ENCODE measurements at places on chromosomes 5 and 9. TPM values are rescaled to one million over a fixed set of nuclear protein-coding genes. Genes with fewer than 3 reads are reported as not detected.

DNA sequence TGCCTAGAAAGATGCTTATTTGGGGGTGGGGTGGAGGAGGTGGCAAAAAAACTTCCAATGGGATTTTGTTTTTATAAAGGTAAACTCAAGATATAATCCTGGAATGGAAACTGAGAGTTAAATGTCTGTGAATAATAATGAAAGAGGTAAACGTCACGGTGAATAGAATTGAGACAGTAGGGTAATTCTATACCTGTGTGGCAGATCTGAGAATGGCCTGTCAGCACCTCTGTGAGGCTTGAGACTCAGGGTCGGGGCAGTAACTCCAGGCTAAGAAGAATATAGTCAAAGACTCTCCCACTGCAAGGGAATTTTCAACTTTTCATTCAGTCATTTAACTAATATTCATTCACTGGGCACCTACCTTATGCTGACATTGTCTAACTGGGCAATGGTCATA lies 581.2 kb upstream of the ZNF608 start:
- DNase-seq: no peak

DNA sequence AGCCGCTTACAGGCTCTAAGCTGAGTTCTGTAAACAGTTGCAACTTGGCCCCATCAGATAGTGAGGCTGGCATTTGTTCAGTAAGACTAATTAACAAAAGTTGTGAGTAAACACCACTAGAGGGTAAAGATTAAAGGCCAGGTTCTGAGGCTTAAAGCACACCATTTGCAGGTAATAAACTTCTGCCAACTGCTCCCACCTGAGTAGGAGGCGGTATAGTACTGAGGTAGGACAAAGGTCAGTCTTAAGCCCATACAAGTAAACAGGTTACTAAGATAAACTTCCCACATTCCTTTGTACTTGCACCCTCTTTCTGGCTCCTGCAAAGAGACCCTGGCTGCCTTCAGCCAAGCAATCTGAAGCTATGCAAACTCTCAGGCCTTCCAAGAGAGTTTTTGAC lies 419.6 kb downstream of the DNAH5 start:
- no peak for DNase-seq

Gene RNF183
- not detected for total RNA-seq

DNA sequence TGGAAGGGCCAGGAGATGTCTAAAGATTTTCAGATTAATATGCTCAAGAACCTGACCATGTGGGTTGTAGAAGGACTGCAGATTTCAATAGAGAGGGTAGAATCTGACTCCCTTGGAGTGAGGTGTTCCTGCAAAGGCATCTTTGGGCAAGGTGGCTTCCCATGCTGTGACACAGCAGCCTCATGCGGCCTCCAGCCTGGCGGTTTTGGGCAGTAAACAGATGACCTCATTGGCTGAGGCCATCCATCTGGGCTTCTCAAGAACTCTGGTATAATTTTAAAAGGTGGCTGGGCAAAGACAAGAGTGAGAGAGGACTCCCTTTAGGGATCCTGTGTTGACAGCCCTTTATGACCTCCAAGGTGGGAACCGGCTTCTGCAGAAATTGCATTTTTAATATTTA lies 90.3 kb upstream of the ERCC6L2 start:
- no peak for DNase-seq

DNA sequence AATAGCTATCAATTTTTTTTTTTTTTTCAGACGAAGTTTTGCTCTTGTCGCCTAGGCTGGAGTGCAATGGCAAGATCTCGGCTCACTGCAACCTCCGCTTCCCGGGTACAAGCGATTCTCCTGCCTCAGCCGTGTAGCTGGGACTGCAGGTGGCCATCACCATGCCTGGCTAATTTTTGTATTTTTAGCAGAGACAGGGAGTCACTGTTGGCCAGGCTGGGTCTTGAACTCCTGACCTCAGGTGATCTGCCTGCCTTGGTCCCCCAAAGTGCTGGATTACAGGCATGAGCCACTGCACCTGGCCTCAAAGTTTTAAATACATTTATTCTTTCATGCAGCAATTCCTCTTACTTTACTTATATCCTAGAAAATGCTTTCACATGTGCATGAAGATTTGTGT lies 17.6 kb downstream of the TRIM14 start:
- no peak for DNase-seq

- DNase-seq: no peak
These were observed 386.1 kb downstream of the DNAH5 start for GRCh38 chr5:13558408-13558807.

Gene KIF12
- total RNA-seq: 0.22 TPM

DNA sequence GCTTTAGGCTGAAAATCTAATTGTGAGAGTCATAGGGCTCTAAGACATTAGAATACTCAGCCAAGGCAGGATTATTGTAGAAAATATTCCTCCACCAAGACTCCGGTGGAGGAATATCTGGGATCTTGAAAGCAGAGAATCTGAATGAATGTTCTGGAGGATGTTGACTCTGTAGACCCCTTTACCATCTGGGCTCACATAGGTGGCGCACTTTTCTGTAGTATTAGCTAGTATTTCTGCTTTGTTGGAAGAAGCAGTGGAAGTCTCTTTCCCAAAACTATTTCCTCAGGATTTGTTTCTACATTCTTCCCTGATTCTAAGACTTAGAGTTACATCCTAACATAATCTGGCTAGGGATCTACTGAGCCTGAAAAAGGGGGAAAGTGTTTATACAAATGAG lies 752.4 kb upstream of the SEMA6A start:
- no peak for DNase-seq

- no peak for DNase-seq
These were observed 2.2 kb upstream of the ANXA6 start for GRCh38 chr5:151159649-151160373.

GRCh38 chr9:14433351-14434157 lies 119.6 kb upstream of the NFIB start:
- no peak for DNase-seq

Gene SLC6A19
- 0.09 TPM for total RNA-seq

- no peak for DNase-seq
These were observed 114.2 kb upstream of the PHYKPL start for GRCh38 chr5:178346607-178347334.

Gene C1QTNF3
- 11.7 TPM for total RNA-seq

DNA sequence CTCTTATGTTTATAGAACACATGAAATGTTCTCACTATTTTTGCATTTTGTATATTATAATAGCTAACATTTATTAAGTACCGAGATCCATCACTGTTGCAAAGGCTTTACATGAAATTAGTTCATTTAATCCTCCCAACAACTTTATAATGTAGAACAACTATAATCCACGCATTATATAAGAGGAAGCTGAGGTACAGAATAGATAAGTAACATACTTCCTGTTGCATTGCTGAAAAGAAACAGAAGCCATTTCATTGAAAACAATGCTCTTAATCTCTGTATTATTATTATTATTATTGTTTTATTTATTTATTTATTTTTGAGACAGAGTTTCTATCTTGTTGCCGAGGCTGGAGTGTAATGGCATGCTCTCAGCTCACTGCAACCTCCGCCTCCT lies 7.9 kb upstream of the INSYN2B start:
- DNase-seq: no peak

Gene DENND1A
- 26.1 TPM for total RNA-seq

DNA sequence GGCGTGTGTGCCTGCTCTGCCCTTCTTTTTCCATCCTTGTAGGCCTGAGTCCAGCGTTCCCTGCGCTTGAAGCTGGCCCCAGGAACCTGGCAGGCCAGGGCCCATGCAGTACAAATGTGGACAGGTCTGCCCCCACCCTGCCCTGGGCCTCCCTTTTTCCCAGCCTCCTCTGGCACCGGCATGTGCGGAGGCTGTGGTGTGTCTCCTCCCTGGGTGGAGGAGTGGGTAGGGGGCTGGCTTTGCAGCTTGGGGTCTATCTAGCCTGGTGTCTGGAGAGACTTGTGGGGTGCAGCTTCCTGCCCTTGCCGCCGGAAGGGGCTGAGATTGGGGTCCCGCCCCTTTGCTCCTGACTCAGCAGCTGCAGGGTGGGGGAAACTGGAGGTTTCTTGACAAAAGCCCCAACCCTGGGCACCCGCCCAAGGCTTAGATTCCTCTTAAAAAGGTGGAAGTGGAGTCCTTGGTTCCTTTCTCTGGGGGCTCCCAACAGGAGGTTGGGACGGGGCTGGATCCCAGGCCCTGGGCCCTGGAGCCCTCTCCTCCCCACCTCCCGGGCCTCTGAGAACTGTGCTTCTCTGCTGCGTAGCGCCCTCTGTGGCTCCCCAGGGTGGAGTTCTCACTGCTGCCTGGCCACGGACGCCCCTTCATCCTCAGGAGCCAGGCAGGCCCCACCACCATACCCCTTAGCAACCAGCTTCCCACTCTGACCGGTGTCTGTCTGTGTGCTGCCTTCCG lies 18.0 kb downstream of the RXRA start:
- DNase-seq: no peak

Gene MEIKIN
- not detected for total RNA-seq

- no peak for DNase-seq
These were observed 47.8 kb upstream of the TRIM32 start for GRCh38 chr9:116639251-116639741.

DNA sequence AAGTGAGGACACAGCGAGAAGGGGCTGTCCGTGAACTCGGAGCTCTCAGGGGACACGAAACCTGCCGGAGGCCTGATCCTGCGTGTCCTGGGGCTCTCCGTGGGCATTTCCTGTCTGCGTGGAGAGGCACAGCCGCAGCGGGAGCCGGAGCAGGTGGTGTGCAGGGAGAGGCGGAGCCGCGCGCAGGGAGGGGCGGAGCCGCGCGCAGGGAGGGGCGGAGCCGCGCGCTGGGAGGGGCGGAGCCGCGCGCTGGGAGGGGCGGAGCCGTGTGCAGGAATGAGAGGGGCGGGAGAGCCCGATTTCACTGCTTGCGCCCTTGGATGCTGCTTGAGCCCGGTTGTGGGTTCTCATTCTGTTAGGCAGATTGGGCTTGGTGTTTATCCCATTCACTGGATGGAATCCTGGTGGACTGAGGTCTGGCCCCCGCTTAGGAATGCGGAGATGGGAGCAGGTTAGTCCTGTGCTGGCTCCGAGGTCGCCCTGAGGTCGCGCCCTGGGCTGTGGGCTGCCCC lies 26.7 kb downstream of the NDUFS6 start:
- no peak for DNase-seq

GRCh38 chr5:10501554-10502075 lies 59.9 kb downstream of the ROPN1L start:
- no peak for DNase-seq

Gene SLC22A4
- 5.7 TPM for total RNA-seq

Gene IL33
- 61.1 TPM for total RNA-seq

DNA sequence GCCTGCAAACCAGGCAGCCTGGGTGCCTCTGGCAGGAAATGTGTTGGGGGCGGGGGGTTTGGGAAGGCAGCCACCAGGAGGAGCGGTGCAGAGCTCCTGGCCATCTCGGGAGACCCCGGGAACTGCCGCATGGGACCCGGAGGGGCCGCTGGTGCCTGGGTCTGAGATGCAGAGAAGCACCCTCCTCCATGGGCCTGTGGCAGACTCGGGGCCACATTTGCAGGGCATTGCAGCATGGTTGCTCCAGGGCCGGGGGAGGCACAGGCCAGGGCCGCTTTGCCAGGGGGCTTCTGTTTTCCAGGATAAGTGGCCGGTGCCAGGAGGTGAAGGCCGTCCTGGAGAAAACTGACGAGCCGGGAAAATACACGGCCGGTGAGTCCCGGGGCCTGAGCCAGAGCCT lies 1.7 kb downstream of the LCN1 start:
- DNase-seq: peak; percentile 47

DNA sequence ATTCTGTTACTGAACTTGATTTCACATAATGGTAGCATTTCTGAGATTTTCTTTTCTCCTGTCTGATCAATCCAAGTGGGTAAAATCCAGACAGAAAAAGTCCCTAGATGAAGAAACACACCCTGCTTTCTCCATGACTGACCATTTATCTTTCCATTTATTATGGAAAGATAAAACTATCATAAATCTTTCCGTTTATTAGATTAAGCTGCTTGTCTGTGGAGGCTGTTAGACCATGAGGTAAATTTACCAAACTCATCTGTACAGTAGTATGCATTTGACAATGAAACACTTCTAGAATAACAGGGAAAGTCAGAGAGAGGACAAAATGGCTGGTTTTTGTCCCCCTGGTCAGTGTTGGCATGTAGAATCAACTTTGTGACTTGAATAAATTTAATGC lies 491.2 kb upstream of the SEMA6A start:
- no peak for DNase-seq

Gene PRR16
- total RNA-seq: 0.71 TPM

GRCh38 chr9:532707-533106 lies 308.8 kb upstream of the DMRT1 start:
- DNase-seq: no peak

Gene TMEM171
- 1.0 TPM for total RNA-seq

DNA sequence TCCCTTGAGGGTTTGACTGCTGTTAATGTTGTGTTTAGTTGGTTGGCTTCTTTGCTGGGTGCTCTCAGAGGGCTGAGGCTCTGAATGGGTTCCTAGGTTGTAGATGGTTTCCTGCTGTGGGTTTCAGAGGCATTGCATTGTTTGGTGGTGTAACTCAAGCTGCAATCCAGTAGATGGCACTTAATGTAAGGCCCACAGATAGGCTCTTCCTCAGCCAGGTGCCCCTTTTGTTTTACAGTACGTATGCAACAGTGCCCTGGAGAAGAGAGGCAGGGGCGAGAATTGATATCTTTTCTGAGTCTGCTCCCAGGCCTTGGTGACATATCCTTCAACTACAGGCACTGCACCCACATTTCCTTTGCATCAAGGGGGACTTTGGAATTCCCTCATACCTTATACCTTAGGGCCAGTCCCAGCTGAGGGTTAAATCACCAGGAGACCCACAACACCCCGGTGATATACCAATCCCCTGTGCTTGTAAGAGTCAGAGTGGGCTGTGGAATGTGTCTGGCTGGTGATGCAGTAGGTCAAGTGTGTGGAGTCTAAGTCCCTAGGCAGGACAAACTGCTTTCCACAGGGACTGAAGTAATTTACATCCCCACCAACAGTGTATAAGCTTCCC lies 7.0 kb upstream of the UGT3A2 start:
- no peak for DNase-seq

GRCh38 chr5:151607304-151607703 lies 16.2 kb upstream of the FAT2 start:
- DNase-seq: no peak

Gene C9
- total RNA-seq: not detected

GRCh38 chr5:10308844-10309243 lies 1.1 kb upstream of the CMBL start:
- DNase-seq: no peak

Gene SEMA6A
- 35.4 TPM for total RNA-seq

DNA sequence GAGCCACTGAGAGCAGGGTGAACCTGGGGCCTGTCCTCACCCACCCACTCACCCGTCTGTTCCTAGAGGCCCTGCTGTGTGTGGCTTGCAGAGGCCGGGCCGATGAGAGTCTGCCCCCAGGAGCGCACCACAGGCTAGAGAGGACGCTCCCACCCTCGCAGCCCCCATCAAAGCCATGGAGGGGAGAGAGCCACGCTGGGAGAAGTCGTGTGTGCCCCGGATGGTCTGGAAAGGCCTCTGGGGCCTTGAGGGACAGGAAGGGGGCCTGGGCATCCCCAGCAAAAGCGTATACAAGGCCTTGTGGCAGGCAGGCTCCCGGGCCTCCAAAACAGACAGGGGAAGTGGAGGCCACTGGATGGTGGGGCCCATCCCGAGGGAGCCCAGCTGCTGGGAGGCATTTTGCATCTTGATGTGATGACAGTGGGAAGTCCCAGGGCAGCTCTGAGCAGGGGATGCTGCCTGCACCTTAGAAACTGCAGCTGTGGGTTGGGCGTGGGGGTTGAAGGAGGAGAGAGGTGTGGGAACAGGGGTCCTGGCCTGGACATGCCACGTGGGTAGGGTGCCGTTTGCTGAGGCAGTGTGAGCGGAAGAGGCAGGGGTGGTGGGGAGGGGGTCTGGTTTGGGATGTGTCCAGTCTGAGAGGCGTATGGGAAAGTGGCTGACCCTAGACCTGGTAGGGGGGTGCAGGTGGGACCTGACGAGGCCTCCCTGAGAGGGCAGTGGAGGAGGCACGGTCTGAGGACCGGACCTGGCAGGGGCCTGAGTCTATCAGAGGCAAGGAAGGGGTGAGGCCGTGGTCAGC lies 43.0 kb upstream of the NOTCH1 start:
- no peak for DNase-seq

Gene CFAP157
- total RNA-seq: 0.80 TPM
